ENCODE measurements at places on chromosomes 2 and 18. TPM values are rescaled to one million over a fixed set of nuclear protein-coding genes. Genes with fewer than 3 reads are reported as not detected.
A peak's percentile ranks its signal among the peaks of the same experiment; 100 is the strongest.

SDC1 gene
- 0.32 TPM for total RNA-seq

SERPINB11 gene
- total RNA-seq: not detected

SPEG gene
- total RNA-seq: 390 TPM

FSHR gene
- not detected for total RNA-seq

RAMP1 gene
- 191 TPM for total RNA-seq

CFAP65 gene
- not detected for total RNA-seq

ACVR1 gene
- 6.9 TPM for total RNA-seq

LBH gene
- 116 TPM for total RNA-seq

MC2R gene
- not detected for total RNA-seq

CREG2 gene
- not detected for total RNA-seq

STARD6 gene
- not detected for total RNA-seq

SLC4A5 gene
- total RNA-seq: 0.11 TPM

GPBAR1 gene
- not detected for total RNA-seq

CD207 gene
- total RNA-seq: not detected

PLA2R1 gene
- total RNA-seq: 9.3 TPM

SERPINB10 gene
- total RNA-seq: not detected

ALPI gene
- total RNA-seq: not detected

GRCh38 chr18:56843241-56843640 lies 192.1 kb downstream of the WDR7 start:
- DNase-seq: no peak
- peaks cover 3% of the 10 kb centered on the region for H3K36me3 ChIP-seq
- H3K4me1 ChIP-seq: no peaks in the 10 kb centered on the region
- no peaks in the 10 kb centered on the region for H3K27me3 ChIP-seq
- no peak overlapping the region for H3K4me3 ChIP-seq
- H3K27ac ChIP-seq: no peak overlapping the region

GRCh38 chr2:68909793-68910674 lies 38.8 kb upstream of the BMP10 start:
- H3K27ac ChIP-seq: no peak overlapping the region
- no peaks in the 10 kb centered on the region for H3K27me3 ChIP-seq
- peaks cover 3% of the 10 kb centered on the region for H3K4me1 ChIP-seq
- DNase-seq: peak; percentile 86
- no peak overlapping the region for H3K4me3 ChIP-seq

DNA sequence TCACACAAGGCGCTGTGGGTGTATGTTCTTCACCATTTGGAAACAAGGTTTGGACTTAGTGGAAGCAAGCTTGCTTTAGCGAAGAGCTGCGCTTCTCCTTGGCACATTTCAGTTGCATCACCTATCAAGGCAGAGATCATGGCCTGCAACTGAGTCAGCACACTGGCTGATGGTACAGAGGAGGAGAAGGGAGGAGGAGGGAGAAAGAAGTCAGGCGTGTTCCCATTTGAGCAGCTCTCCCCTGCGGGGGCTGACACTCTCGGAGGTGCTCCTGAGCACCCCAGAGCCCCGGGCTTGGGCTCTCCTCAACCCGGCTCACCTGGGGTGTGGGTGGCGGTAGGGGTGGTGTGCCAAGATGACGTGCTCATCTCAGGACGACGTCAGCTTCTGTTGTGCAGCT lies 6.0 kb upstream of the SERPINB5 start:
- H3K27me3 ChIP-seq: no peaks in the 10 kb centered on the region
- H3K36me3 ChIP-seq: no peaks in the 10 kb centered on the region
- no peaks in the 10 kb centered on the region for H3K4me1 ChIP-seq
- H3K27ac ChIP-seq: no peak overlapping the region

GRCh38 chr2:184004289-184004947 lies 593.9 kb upstream of the ZNF804A start:
- H3K36me3 ChIP-seq: no peaks in the 10 kb centered on the region
- no peak for DNase-seq
- H3K4me1 ChIP-seq: no peaks in the 10 kb centered on the region
- no peak overlapping the region for H3K27ac ChIP-seq

GRCh38 chr18:21826641-21827302 lies 86.2 kb downstream of the MIB1 start:
- no peak overlapping the region for H3K4me3 ChIP-seq
- H3K27me3 ChIP-seq: no peaks in the 10 kb centered on the region
- no peak for DNase-seq

- H3K27me3 ChIP-seq: no peaks in the 10 kb centered on the region
- no peak for DNase-seq
- no peak overlapping the region for H3K27ac ChIP-seq
- no peaks in the 10 kb centered on the region for H3K36me3 ChIP-seq
- H3K4me3 ChIP-seq: no peak overlapping the region
Observed at GRCh38 chr2:110677080-110677479, 783 bp downstream of the BUB1 start.

- no peaks in the 10 kb centered on the region for H3K27me3 ChIP-seq
- peak overlapping the region; percentile 72 for H3K4me3 ChIP-seq
- no peak for DNase-seq
- no peaks in the 10 kb centered on the region for H3K36me3 ChIP-seq
- H3K4me1 ChIP-seq: peaks cover 5% of the 10 kb centered on the region
Observed at GRCh38 chr2:24919506-24920097, 435 bp downstream of the ADCY3 start.

DNA sequence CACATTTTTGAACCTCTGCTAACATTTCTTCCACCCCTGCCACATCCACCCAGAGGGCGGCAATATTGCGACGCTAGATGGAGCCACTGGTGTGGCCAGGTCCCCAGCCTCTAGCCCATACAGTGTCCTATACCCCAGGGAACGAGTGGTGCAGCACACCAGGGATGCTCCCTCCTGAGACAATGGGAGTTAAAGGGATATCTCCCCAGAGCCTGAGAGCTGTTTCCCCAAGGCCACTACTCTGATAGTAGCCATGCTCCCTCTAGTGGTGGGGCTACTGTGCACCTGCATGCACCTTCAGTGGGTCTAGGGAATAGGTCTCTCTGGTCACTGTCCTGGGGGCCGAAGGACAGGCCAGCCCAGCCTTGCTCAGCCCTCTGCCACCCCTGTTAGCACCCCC lies 336.4 kb upstream of the FSHR start:
- no peaks in the 10 kb centered on the region for H3K27me3 ChIP-seq
- DNase-seq: no peak
- no peaks in the 10 kb centered on the region for H3K36me3 ChIP-seq
- H3K4me1 ChIP-seq: no peaks in the 10 kb centered on the region

DNA sequence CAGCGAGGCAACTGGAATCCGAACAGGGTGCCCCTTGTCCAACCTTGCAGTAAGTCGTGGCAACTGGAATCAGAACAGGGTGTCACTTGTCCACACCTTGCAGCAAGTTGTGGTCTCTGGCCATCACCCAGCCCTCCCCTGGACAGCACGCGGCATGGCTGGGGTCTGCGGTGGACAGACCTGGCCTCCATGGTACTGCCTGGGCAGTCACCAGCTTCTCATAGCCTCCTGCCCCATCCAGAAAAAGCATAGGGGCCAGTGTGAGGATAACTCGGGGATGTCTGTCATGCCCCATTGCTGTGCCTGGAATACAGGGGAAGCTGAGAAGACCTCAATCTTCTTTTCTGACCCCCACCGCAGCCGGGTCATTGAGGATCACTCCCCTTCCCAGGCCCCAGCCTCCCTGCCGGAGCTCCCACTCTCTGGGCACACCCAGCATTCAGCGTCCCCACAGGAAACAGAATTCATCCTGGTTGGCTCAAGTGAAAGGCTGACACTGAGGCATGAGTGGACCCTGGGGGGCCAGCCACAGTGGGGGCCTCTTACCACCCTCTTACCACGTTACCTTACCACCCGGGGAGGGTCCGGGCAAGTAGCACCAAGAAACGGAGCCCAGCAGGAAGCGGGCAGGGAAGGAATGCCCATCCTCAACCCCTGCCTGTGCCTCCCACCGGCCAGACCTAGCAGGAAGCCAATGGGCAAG lies 68.0 kb upstream of the RAB6C start:
- H3K36me3 ChIP-seq: no peaks in the 10 kb centered on the region
- H3K4me1 ChIP-seq: no peaks in the 10 kb centered on the region
- H3K4me3 ChIP-seq: no peak overlapping the region
- no peak overlapping the region for H3K27ac ChIP-seq
- no peaks in the 10 kb centered on the region for H3K27me3 ChIP-seq

DNA sequence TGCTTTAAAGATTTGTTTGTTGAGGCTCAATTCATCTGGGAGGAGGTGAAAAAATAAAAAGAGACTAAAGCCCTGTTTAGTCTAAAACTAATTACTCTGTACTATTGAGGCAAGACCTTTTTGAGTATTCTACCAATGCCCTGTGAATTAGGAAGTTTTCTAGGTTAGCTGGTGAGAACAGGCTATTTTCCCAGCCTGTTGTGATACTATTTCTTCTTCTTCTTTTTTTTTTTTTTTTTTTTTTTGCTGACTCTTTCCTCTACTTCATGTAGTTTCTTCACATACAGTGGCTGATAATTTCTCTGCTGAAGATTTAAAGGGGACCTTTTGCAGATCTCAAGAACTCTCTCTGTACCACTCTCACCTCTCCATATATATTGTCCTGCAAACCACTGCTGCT lies 8.8 kb upstream of the TMEM87B start:
- no peak overlapping the region for H3K4me3 ChIP-seq
- H3K27me3 ChIP-seq: no peaks in the 10 kb centered on the region
- no peak overlapping the region for H3K27ac ChIP-seq
- no peak for DNase-seq
- no peaks in the 10 kb centered on the region for H3K36me3 ChIP-seq

DNA sequence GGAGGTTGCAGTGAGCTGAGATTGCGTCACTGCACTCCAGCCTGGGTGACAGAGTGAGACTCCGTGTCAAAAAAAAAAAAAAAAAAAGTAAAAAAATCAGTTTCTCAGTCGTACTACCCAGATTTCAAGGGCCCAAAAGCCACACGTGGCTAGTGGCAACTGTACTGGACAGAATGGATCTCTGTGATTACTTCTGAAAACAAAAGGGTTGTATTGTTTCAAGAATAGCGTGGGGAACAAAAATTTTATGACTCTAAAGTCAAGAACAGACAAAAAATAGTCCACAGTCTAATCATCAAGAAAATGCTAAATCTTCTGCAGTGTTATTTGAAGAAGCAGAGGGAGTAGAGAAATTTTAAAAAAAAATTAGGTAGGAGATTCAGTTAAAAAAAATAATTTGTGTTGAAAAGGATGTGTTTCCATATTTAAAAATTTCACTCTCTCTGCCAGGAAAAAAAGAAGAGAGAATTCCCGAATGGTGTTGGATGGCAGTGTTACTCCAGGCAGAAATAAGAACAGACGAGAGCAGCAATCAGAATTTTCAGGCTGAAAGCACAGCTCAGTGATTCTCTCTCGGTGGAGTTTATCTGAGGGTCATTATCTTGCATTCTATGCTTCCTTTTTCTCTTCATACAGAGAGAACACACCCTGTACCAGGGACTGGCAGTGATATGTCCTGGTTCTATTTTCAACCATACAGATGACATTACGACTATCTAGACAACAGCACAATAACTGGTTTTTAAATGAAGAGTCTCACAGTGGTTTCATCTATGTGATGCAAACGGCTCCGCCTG lies 61.8 kb downstream of the CABYR start:
- H3K27me3 ChIP-seq: no peaks in the 10 kb centered on the region
- H3K4me1 ChIP-seq: no peaks in the 10 kb centered on the region
- DNase-seq: no peak
- H3K4me3 ChIP-seq: no peak overlapping the region

DNA sequence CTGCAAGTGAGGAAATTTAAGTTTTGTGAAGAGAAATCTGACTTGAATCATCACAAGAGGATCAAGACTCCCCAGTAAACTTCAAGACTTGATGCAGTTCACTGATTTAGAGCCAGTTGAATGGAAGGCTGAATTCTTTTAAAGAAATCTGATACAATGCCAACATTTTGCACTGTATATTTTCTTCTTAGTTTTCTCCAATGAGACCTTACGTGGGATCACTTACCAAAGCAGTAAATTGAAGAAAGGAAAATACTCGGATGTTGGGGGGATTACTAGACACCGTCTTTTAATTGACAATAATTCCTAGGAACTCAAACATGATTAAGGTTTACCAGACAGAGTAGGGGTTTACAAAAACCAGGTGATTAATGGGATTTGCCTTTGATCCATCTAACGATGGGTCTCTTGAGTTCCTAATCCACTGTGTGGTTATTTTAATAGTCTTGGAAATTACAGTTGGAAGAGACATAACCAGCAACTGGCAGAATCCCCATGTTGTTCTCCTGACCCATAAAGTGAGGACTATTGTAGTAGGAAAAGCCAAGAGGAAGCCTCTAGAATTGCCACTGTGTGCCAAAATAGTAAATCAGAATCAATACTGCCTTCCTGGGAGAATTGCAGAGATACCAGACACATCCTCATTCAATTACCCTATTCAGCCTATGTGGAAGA lies 354.5 kb downstream of the PID1 start:
- no peaks in the 10 kb centered on the region for H3K4me1 ChIP-seq
- H3K4me3 ChIP-seq: no peak overlapping the region
- H3K27me3 ChIP-seq: no peaks in the 10 kb centered on the region
- no peaks in the 10 kb centered on the region for H3K36me3 ChIP-seq

DNA sequence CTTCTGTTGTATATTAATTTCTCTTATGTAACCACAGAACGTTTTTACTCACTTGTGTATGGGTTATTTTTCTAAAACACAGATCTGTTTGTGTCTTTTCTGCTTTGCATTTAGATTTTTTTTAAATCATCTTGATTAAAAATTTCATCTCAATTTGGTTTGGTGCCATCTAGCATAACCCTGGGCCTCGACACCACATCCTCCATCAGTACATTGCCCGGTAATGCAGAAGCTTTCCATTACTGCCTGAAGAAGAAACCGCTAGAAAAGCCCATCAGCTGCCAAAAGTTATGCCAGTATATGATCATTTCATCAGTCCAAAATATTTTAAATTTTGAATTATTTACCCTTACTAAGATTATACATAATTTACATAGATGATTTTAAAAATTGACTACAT lies 26.2 kb downstream of the MAPRE2 start:
- peaks cover 3% of the 10 kb centered on the region for H3K36me3 ChIP-seq
- DNase-seq: no peak
- H3K4me1 ChIP-seq: no peaks in the 10 kb centered on the region
- no peak overlapping the region for H3K27ac ChIP-seq

- H3K27ac ChIP-seq: no peak overlapping the region
- no peaks in the 10 kb centered on the region for H3K36me3 ChIP-seq
- H3K4me1 ChIP-seq: no peaks in the 10 kb centered on the region
- H3K27me3 ChIP-seq: no peaks in the 10 kb centered on the region
Observed at GRCh38 chr2:119826370-119826961, 66.7 kb downstream of the PTPN4 start.

DNA sequence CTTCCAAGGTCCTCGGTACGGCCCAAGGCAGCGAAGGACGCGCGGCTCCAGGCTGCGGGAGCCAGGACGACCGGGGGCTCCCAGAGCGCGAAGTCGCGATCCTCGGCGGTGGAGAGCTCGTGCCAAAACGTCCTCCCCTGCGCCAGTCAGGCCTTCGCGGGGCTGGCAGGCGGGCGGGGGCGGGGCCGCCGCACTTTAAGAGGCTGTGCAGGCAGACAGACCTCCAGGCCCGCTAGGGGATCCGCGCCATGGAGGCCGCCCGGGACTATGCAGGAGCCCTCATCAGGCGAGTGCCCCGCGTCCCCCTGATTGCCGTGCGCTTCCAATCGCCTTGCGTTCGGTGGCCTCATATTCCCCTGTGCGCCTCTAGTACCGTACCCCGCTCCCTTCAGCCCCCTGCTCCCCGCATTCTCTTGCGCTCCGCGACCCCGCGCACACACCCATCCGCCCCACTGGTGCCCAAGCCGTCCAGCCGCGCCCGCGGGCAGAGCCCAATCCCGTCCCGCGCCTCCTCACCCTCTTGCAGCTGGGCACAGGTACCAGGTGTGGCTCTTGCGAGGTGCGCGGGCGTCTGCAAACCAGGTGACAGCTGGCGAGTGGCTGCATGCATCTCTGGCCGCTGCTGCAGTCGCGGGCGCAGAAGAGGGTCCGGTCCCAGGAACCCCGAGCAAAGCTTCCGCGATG lies at the start of gene CIDEA:
CIDEA (plus strand) TSS at position 226 of the 684 bp plus-strand sequence; CDS start at position 249, 23 bp downstream.
- H3K27me3 ChIP-seq: peaks cover 3% of the 10 kb centered on the region
- no peak within 1 kb of the TSS for H3K27ac ChIP-seq
- peak within 1 kb of the TSS; percentile 55 for H3K4me3 ChIP-seq
- no peaks in the 10 kb centered on the region for H3K4me1 ChIP-seq
